Fibroblast of lung (primary cell): ENCODE measurements at places on chromosomes 2 and 18. TPM values are rescaled to one million over a fixed set of nuclear protein-coding genes. Genes with fewer than 3 reads are reported as not detected.
A peak's percentile ranks its signal among the peaks of the same experiment; 100 is the strongest.

DNA sequence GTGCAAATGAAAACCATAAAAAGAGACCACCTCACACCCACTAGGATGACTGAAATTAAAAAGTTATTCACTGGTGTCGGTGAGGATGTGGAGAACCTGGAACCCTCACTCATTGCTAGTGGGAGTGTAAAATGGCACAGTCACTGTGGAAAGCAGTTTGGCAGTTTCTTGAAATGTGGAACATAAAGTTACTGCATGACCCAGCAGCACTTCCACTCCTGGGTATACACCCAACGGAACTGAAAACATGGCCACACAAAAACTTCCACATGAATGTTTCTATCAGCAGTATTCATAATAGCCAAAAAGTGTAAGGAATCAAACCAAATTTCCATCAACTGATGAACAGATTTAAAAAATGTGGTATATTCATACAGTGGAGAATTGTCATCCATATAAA lies 65.1 kb upstream of the SLC66A3 start:
- DNase-seq, result no peak

GRCh38 chr2:235594041-235594440 lies 100.2 kb downstream of the AGAP1 start:
- DNase-seq, result peak; percentile 82

HTR2B gene
- total RNA-seq, result 31.1 and 92.5 TPM in 2 replicates

ZSWIM2 gene
- under 0.01 TPM in 1 of 2 replicates, not detected in the other for total RNA-seq

ASPRV1 gene
- 0.26 and 0.33 TPM in 2 replicates for total RNA-seq

- DNase-seq, result no peak
Observed at GRCh38 chr2:105404736-105405135, 5.9 kb upstream of the FHL2 start.

RTP5 gene
- not detected in 2 replicates for total RNA-seq

DNA sequence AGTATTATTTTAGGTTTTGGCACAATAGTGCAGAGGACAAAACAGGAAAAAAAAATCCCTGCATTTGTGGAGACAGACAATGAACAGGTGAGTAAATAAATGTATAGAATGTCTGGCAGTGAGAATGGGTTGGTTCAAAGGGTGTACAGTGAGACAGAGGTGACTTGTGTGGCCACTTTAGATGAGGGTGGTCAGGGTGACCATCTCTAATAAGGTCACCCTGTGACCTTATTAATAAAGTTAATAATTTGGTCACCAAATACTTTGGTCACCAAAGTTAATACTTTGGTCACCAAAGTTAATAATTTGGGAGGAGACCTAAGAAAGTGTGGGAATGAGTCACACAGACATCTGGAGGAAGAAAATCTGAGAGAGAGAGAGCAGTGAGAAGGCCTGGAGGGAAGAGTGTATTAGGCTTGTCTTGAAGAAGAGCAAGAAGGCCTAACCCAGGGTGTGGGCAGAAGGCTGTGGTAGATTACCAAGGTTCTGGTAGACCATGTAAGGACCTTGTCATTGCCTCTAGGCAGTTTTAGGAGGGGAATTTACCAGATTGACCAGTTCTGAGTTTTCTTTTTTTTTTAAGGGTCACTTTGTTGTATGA lies 1368.4 kb upstream of the CELF4 start:
- no peak for DNase-seq

PAIP2B gene
- total RNA-seq, result 1.2 and 1.5 TPM in 2 replicates

- DNase-seq, result no peak
Observed at GRCh38 chr2:9212010-9212635, 5.5 kb downstream of the ASAP2 start.

DNA sequence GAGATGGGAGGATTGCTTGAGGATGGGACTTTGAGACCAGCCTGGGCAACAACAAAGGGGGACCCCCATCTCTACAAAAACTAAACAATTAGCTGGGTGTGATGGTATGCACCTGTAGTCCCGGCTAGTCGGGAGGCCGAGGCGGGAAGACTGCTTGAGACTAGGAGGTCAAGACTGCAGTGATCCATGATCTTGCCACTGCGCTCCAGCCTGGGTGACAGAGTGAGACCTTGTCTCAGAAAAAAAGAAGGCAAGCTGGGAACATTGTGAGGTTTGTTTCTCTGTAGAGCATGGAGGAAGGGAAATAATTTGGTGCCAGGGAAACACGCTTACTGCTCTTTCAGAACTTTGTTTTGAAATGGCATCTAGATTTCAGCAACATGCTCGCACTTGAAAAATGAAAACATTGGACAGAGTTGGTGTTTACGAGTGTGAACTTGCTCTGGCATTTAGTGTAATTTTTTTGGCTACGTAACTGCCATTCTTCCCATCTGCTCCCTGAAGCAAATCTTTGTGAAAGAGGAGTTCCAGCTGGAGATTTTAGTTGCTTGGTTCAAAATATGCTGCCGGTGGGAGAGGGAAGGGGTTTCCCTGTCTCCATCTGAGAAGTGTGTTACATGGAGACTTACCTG lies 125.6 kb upstream of the DLX2 start:
- peak; percentile 56 for DNase-seq

DNA sequence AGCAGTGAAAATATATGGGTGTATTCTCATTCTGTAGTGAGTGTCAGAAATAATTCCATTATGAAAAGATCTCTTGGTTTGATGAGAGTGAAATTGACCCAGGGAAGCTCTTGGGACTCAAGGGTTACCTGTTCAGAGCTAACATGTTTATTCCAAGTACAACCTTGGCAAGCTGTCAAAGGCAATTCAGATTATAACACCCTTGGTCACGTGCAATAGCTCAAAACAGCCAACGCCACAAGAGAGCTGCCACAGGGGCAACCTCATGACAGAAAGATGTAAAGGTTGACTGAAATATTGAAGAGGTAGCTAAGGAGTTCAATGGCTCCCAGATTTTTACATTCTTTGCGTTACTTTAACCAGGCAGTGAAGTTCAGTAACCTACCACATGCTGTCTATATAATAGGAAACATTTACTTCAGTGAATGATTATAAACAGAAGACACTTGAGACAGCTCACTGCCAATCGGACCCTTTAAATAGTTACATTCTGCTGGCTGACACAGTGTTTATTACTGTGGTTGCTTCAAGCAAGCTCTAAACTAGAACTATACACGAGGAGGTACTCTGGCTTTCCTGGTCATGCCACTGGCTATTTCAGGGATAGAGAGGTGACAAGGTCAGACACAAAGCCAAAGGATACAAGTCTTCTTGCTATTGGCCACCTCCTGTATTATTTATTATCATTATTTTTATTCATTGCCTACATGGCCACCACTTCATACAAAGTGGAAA lies 187.3 kb downstream of the PID1 start:
- no peak for DNase-seq

GRCh38 chr2:4762951-4763376 lies 929.2 kb upstream of the SOX11 start:
- DNase-seq, result peak; percentile 33
